Pancreas (tissue), 10 donors: ENCODE measurements at places on chromosomes 3 and 15. TPM values are rescaled to one million over a fixed set of nuclear protein-coding genes. Genes with fewer than 3 reads are reported as not detected.
A peak's percentile ranks its signal among the peaks of the same experiment; 100 is the strongest.

DNA sequence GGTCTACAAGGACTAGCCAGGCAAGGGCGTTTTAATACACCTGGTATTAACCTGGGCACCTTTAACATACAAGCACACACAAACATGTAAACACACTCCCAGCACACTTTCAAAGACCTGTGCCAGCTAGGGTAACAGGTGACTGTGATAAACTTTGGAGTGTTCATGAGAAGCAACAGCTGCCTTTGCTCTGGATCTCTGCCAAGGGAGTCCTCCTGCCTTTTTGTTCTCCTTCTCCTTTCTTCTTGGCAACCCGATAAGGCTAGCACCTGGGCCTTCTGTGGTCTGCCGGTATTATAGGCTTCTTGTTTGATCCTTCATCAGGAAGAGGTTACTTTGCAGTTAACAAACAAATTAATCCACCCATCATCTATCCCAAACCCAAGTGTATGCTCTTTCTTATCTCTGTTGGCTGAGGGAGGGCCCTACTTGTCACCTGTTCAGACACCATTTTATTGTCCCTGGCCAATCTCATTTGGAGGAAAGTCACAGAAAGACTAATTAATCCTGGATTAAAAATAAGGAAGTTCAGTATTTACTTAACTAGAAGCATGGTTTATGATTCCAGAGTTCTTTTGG lies at the start of gene RETNLB:
Gene RETNLB (minus strand): TSS at position 7 of the 579 bp plus-strand sequence. CDS start 225 bp downstream, outside the sequence.
- no peaks in the 10 kb centered on the region for H3K4me1 ChIP-seq
- no peak within 1 kb of the TSS for H3K4me3 ChIP-seq
- DNase-seq = peak; percentile 81
- no peaks in the 10 kb centered on the region for H3K36me3 ChIP-seq
- H3K27ac ChIP-seq = no peak within 1 kb of the TSS

- no peaks in the 10 kb centered on the region for H3K36me3 ChIP-seq
- H3K4me1 ChIP-seq = no peaks in the 10 kb centered on the region
- no peak for DNase-seq
- no peaks in the 10 kb centered on the region for H3K27me3 ChIP-seq
- H3K4me3 ChIP-seq = no peak overlapping the region
These were observed 24.7 kb downstream of the SLC15A2 start for GRCh38 chr3:121918779-121919483.

GRCh38 chr3:185270262-185270955 lies 16.6 kb upstream of the EHHADH start:
- H3K4me3 ChIP-seq = no peak overlapping the region
- H3K27ac ChIP-seq = no peak overlapping the region
- H3K36me3 ChIP-seq = no peaks in the 10 kb centered on the region

- no peaks in the 10 kb centered on the region for H3K36me3 ChIP-seq
- no peak overlapping the region for H3K4me3 ChIP-seq
- peaks cover 68% of the 10 kb centered on the region for H3K4me1 ChIP-seq
- DNase-seq = peak; percentile 87
- peak overlapping the region; percentile 74 for H3K27ac ChIP-seq
- no peaks in the 10 kb centered on the region for H3K27me3 ChIP-seq
These were observed 6.7 kb downstream of the CISH start for GRCh38 chr3:50604628-50605588.

Gene SAMD7
- total RNA-seq = not detected

Gene RARRES1
- 6.3 TPM for total RNA-seq

Gene TUSC7
- not detected for total RNA-seq
